ENCODE measurements at places on chromosomes 3 and 15.

GRCh38 chr3:183430325-183430957 lies 2.0 kb upstream of the MCF2L2 start:
- DNase-seq = no peak

DNA sequence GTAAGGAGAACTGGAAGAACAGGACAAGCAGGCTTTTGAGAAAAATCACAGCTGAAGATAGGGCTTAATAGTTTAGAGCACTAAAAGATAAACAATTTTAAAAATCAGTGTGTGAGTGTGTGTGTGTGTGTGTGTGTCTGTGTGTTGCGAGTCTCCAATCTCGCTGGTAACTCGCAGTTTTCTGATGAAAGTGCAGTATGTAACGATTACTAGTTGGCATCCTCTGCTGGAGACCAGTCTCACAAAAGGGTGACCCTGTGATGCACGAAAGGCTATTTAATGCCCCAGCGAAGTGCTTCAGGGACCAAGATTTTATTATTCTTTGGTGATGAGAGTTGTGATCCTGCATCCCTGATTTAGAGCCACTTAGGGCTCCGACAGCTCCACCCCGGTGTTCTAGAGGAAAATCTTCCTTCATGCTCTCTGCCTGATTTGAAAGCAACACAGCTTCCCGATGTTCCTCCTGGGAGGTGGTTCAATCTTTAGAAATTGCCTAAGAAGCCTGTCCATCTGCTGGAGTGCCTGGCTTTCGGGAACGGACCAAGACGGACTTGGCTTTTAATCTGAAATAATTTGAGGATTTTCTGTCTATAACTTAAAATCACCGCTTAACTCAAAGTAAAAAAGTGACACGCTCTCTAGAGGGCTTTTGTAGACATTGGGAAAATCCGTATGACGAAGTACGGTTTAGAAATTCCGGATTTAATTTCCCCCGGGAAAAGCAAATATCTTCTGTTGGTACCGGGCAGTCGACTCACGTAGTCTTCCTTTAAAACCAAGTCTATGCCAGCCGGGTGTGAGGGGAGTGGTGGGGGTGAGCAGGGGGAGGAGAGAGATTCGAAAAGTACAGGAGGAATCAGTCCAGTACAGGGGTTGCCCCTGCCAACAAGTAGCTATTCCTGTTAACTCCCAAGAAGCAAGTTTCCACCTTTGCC lies 1.1 kb upstream of the ALCAM start:
- no peak for DNase-seq

- DNase-seq = no peak
These were observed 16.7 kb downstream of the ADAM10 start for GRCh38 chr15:58732625-58733363.

GRCh38 chr15:81194723-81195122 lies 2.0 kb upstream of the IL16 start:
- no peak for DNase-seq

DNA sequence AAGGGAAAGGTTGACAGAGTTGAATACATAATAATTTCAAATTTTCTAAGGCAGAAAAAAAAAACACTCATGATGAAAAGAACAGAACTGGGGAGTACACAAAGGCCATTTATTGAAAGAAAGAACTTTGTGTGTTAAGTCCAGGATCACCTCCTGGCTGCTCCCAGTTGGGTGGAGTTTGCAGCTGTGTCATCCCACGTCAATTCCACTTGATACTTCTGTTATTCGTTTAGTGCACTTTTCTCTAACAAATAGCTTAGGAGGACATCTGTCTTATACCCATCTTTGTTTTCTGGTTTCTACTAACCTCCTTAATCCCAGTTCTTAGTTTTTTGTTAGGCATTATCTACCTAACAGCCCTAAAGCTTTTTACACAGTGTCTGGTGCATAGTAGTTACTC lies 44.7 kb downstream of the SGO1 start:
- DNase-seq = no peak

GRCh38 chr3:3119393-3119851 lies 7.3 kb upstream of the TRNT1 start:
- no peak for DNase-seq

DNA sequence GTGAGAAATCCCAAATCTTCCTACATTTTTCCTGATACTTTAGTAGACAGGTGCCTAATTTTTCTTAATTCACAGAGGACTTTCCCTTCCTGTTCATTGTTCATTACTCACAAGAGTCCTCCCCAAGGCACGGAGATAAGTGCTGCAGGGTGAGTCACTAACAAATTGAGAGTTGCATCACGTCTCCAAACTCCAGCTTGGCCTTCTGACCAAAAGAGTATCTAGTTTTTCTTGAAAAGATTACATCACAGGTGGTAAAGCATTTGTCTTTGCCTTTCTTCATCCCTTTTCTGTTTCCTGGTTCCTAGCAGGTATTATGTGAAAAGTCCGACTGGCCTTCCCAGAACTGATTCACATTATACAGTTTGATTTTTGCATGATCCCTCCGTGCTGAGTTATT lies 24.9 kb upstream of the RASGRP1 start:
- DNase-seq = no peak

DNA sequence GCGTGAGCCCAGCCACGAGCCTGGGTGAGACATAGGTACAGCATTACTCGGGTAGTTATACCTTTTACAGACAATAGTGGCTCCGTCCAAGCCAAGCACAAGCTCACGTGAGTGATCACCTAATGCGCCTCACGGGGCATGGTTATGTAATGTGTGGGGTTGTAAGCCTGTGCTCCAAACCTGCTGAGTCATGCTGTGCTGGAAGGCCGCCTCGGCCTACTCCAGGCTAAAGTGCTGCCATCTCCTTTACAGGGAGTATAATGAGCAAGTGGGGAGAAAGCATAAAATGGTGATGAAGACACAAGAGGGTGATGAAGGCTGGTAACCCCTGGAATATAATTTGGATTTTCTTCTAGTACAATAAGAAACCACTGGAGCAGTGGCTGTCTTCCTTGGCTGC lies 175.8 kb upstream of the STT3B start:
- no peak for DNase-seq

- DNase-seq = no peak
These were observed 1.7 kb downstream of the PAK2 start for GRCh38 chr3:196741249-196741889.

DNA sequence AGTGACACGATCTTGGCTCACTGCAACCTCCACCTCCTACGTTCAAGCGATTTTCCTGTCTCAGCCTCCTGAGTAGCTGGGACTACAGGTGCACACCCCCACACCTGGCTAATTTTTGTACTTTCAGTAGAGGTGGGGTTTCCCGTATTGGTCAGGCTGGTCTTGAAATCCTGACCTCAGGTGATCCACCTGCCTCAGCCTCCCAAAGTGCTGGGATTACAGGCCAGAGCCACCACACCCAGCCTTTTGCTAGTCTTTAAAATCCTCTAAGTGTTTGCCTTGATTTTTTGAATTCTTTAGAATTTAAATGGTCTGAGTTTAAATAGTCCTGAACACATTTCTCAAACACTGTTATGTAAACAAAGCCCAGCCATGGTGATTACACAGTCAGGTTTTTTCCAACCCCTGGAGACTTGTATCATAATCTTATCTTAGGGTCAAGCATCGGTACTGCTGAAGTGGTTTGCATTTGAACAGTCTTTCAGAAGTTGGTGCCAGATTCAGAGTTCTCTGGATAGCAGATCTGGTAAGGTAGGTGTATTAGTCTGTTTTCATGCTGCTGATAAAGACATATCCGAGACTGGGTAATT lies 28.2 kb upstream of the PIAS1 start:
- no peak for DNase-seq

- peak; percentile 68 for DNase-seq
These were observed at the start of gene UMPS for GRCh38 chr3:124730129-124730940. UMPS (plus strand) TSS chr3:124730452; CDS start chr3:124730472, 20 bp downstream.

DNA sequence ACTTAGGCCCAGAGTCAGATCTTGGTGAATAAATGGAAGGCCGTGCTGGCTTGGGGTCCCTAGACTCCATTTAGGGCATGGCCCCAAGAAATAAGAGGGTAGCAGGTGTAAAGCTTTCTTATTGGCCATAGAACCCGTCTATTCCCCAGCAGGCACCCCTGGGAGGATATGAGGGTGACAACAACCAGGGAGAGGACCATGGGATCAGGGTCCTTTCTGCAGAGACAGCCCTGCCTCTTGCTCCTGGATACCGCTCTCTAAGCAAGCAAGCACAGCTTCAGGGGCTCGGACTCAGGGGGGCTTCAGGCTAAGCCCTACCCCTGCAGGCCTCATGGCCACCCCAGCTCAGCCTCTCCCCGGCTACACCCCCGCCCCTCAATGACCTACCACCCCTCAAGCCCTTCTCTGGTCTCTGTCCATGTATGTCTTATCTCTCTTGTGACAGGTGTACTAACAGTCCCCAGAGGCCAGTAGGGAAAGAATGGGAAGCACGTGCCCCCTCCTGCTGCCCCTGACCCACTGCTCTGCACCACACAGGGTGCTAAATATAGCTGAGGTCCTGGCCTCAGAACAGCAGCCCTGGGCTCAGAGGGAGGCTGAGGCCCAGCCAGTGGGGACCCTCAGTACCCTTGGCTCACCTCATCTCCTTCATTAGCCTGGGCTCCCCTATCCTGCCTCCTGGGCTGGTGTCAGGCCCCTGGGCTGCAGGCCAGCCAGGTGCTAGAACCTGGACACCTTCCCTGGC lies 1.9 kb downstream of the XIRP1 start:
- DNase-seq = no peak

DNA sequence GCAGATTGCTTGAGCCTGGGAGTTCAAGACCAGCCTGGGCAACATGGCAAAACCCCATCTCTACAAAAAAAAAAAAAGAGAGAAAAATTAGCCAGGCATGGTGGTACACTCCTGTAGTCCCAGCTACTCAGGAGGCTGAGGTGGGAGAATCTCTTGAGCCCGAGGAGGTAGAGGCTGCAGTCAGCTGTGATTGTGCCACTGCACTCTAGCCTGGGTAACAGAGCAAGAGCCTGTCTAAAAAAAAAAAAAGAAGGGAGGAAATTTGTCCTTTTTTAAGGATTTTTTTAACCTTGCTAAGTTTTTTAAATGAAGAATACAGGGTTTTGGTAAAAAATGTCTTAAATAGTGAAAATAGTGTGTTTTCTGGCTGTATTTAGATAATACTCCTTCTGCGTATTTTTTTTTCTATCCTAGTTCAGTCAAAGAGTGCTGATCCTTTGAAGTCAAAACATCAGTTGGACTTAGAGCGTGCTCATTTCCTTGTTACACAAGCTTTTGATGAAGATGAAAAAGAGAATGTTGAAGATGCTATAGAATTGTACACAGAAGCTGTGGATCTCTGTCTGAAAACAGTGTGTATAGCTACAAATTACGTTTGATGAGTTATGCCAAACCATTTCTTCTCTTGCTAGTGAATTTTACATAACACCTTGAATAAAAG lies 11.1 kb downstream of the CAPN7 start:
- DNase-seq = no peak

DNA sequence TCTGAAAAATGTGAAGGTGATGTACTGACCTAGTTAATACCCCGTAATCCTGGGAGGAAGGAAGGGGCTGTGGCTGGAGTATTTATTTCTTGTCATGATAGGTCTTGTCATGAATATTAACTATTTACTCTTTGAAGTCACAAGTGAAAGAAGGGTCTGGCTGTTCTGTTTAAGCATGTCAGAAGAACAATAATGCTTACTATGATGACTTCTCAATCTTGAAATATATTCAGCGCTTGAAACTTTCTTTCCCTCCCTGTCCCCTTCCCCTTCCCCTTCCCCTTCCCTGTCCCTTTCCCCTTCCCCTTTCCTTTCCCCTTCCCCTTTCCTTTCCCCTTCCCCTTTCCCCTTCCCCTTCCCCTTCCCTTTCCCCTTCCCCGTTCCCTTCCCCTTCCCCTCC lies 153.9 kb downstream of the PPM1L start:
- DNase-seq = no peak

GRCh38 chr3:62835554-62836236 lies 39.5 kb downstream of the CADPS start:
- no peak for DNase-seq

- DNase-seq = no peak
These were observed 483.3 kb upstream of the GOLIM4 start for GRCh38 chr3:168579010-168579409.

GRCh38 chr3:106824856-106825255 lies 552.4 kb upstream of the CCDC54 start:
- no peak for DNase-seq

DNA sequence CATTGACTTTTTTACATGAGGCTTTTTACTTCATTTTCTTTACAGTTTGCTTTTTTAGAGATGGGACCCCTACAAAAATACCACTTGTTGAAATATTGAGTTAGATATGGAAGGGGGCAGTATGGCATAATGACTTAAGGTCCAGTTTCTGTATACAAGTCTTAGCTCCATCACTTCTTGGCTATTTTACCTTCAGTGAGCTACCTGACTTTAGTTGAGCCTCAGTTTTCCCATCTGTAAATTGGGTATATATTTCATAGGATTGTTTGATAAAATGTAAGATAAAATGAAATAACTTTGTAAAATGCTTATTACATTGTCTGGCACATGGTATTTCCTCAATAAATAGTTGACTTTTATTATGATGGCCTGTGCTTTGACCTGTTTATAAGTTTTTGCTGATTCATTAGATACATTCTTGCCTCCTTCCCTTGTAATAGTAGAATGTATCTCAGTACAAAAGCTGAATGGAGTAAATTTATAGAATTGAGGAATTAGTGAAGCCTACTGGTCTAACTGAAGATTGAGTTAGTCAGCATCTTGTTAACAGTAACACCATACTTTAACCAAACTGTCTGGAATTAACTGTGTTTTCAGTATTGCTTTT lies 27.6 kb downstream of the TBC1D23 start:
- DNase-seq = no peak

DNA sequence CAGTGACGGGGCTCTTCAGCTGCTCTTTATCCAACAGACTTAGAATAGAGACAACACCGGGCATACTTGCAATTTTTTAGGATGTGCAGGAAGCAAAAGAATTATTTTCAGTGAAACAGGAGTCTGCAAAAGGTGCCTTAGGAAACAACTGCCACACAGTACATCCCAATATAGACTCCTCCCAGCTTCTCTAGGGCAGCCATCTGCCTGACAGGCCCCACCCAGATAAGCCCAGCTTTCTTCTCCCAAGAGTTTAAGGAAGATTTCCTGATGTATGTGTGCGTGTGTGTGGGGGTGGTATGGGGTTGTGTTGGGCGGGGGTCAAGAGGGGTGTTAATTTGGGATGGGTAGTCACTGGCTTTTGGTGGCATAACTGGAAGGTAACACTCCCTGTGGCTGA lies 21.5 kb downstream of the MAP2K1 start:
- no peak for DNase-seq

DNA sequence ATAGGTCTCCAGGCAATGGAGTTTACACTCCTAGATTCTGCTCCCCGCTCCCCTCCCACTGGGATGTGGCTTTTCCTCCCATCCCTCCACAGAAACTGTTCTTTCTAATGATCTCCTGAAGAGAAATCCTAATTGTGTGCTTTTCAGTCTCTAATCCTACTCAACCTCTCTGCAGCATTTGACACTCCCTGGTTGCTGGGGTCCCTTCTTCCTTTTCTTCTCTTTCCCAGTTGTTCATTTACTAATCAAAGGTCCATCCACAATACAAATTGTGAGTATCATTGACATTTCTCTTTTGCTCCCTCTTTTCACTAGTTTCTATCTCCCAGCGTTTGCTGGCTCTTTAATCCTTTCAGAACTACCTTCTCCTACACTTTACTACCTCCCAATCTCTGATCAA lies 6.5 kb upstream of the MYH15 start:
- DNase-seq = no peak
